Activated CD8-positive, alpha-beta memory T cell treated with anti-CD3 and anti-CD28 coated beads for 4 hours (primary cell): ENCODE measurements at places on chromosomes 5 and 9.
A peak's percentile ranks its signal among the peaks of the same experiment; 100 is the strongest.

- DNase-seq = no peak
Measured at GRCh38 chr9:95201206-95201605, 116.3 kb downstream of the FANCC start.

DNA sequence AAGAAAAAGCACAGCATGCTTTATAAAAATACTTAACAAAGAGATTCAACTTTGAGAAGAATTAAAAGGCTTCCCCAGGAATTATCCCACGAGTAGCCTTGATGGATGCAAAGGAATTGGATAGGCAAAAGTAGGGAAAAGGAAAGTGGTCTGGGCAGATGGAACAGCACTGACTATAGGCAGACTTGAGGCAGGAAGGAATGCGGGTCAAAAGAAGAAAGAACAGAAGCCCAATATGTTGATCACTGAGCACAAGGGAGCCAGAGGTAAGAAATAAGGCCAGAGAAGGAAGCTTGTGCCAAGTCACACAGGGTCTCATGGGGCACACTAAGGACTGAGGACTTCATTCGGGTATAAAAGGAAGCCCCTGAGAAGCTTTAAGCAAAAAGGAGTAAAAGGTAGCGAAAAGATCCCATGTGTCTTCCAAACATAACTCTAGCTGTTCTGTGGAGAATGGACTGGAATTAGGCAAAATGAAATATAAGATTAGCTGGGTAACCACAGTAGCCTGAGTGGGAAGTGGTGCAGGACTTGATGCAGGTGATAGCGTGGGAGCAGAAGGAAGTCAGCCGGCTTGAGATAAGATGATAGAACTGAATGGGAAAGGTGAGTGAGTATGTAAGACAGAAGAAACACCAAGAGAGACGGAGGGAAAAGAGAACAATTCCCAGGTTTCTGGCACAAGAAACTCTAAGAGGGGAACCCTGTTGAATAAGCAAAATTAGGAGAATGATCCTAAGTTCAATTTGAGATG is 106.6 kb downstream of the DENND1A start:
- no peak for DNase-seq

- no peak for DNase-seq
Measured at GRCh38 chr9:113851873-113852272, 24.2 kb upstream of the ZNF618 start.

DNA sequence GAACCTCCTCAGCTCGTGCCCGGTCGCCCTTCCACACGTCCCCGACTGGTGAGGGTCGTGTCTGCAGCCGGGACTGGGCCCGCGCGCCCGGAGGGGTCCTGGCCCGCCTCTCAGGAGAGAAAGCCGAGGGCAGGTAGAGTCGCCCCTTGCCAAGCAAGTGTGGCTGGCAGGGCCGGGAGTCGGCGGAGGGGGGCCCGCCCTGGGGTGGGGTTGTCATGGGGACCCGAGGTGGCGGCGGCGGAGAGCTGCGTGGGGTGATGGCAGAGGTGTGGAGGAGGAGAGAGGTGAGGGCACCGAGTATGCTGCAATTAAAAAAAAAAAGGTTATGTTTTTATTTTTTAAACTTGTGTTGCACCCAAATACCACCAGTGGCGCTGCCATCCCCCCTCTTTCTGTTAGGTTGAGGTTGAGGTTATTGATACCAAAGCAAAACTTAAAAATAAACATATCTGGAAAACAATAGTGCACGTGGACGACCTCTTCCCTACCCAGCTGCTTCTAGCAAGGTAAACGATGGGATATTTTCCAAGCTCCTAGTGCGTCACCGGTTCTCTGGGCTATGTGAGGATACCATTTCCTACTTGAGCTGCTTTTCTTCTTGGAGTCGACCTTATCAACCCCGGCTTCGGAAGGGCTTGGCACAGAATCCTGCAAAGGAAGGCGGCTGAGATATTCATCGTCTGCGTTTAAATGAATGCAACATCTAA is 660 bp downstream of the SCAMP1 start:
- DNase-seq = peak; percentile 49

GRCh38 chr5:150531686-150532085 is 23.8 kb downstream of the NDST1 start:
- no peak for DNase-seq
